ENCODE measurements at places on chromosomes 2 and 18.
A peak's percentile ranks its signal among the peaks of the same experiment; 100 is the strongest.

- DNase-seq: no peak
Observed at GRCh38 chr2:120852200-120852815, 116.6 kb downstream of the GLI2 start.

DNA sequence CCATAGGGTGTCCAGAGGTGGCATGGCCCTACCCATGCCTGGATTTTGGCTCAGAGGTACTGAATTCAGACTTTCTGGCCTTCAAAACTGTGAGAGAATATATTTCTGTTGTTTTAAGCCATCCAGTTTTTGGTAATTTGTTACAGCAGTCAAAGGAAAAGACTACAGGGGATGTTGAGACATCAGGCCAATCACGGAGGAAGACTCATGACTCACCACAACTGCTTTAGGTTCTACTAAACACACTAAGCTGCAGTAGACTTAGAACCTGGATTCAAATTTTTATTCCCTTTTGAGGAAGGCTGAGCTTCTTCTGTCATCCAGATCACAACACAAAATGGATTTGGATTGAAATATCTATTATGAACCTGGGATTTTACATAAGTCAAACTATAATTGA is 12.0 kb upstream of the C2orf66 start:
- DNase-seq: peak; percentile 57

DNA sequence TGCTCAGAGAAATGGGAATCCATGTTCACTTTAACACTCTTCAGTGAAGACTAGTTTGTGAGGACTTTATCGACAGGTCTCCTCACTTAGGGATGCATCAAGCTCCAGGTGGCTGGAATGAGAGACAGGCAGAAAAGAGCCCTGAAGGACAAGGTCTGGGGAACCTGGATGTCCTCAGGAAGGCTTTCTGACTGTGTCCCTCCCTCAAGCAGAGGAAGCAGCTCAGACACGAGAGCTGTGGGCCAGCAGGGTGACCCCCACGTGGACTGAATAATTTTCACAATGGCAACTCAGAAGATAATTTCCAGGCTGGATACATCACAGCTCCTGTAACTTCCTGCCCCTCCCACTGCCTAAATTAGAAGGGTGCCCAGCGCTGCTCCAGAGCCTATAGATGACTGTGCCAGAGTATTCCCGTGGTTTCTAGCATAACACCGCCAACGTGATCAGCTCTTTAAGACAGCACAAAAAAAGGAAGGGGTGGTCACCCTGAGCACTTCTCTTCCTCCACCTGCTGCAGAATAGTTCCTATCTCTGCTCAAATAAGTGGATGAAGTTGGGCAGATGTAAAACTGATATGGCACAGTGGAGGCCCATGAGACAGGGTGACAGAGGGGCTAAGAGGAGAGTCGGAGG is 25.7 kb upstream of the NCK2 start:
- DNase-seq: no peak

- no peak for DNase-seq
Observed at GRCh38 chr18:9520666-9521065, 45.4 kb downstream of the RALBP1 start.

- DNase-seq: peak; percentile 97
Observed at GRCh38 chr2:232013701-232014353, 52.3 kb downstream of the DIS3L2 start.

- no peak for DNase-seq
Observed at GRCh38 chr2:109614715-109615636, 812 bp downstream of the SOWAHC start.

GRCh38 chr2:215845839-215846586 is 167.3 kb downstream of the MREG start:
- DNase-seq: no peak

DNA sequence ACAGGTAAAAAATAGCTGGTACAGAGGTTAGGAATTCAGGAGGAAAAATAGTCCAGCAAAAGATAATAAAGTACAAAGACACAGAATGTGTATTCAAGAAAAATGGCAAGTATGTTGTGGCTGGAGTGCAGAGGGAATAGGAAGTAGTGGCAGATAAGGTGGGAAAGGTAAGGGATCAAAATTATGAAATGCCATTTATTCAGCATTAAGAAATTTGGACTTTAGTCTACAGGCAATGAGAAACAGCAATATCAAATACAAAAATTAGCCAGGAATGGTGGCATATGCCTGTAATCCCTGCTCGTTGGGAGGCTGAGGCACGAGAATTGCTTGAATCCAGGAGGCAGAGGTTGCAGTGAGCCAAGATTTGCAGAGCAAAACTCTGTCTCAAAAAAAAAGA is 10.3 kb downstream of the MMADHC start:
- no peak for DNase-seq

- DNase-seq: no peak
Observed at GRCh38 chr2:25369439-25369838, 27.7 kb upstream of the DNMT3A start.

GRCh38 chr2:85312404-85312803 is 15.4 kb downstream of the TGOLN2 start:
- peak; percentile 91 for DNase-seq

DNA sequence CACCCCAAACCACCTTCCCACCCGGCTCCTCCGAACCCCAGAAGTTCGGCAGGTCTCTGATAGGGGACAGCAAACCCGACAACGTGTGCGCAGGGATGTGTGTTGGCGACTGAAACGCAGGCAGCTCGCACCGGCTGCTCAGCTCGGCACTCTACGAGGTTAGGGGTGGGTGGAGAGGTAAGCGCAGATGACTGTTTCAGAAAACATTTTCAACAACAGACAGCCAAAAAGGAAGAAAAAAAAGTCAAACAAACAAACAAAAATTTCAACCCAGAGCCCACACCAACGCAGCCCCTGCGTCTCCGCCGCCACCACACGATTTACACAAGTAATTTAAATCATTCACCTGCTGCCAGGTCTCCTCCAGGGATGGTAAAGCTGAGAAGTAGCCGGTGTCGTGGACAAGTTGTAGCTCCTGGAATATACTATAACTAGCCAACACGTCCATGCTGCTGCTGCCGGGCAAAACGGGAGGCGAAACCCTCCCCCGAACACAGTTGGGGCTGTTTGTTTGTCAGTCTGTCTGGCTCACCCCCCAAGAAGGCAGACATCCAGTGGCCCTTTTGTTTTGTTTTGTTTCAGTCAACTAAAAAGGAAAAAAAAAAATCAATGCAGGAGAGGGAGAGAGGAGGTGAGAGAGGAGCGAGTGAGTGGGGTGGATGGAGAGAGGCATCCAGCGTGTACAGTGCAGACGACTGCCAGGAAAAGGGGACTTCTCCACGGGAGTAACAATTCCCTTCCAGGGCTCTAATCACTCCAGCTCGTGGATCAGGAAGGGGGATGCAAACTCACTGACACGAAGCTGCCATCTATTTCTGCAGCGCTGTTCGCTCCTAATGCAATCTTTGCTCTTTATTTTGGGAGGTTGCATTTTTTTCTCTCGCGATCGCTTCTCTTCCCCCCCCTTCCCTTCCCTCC is at the start of gene KLF7:
KLF7 (minus strand) TSS at position 828 of the 918 bp plus-strand sequence; CDS start at position 448, 380 bp downstream.
- DNase-seq: peak; percentile 42

- no peak for DNase-seq
Observed at GRCh38 chr18:79644666-79645057, 34.9 kb upstream of the CTDP1 start.

DNA sequence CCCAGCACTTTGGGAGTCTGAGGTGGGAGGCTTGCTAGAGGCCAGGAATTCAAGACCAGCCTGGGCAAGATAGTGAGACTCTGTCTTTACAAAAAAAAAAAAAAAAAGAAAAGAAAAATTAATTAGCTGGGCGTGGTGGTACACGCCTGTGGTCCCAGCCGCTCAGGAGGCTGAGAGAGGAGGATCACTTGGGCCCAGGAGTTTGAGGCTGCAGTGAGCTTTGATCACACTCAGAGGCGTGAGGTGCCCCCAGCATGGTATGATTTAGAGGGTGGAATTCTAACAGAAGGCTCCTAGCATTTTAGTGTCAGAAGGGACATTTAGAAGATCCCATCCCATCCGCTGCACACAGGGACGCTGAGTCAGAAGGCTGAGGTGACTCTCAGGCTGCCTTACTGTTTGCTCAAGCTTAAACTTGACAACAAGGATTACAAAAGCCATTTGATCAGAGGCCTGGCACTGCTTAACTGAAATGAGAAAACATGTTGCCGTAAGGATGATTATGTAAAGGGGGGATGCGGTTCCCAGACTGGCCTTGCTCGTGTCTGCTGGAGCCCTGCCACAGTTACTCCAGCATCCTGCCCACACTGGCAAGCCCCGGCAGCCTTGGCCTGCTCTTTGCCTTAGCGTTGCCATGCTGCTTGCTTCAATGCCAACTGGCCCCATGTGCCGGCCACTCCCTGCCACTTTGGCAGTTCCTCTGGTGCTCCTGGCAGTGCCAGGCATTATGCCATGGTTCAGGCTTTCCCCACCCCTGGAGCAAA is 45.6 kb upstream of the SLC1A4 start:
- DNase-seq: peak; percentile 33

- DNase-seq: no peak
Observed at GRCh38 chr2:61911510-61911909, 6.0 kb downstream of the COMMD1 start.

GRCh38 chr18:58761970-58762780 is 90.9 kb downstream of the MALT1 start:
- DNase-seq: no peak

GRCh38 chr2:19847486-19847885 is 54.3 kb downstream of the TTC32 start:
- no peak for DNase-seq

GRCh38 chr18:40985436-40985835 is 969.6 kb upstream of the PIK3C3 start:
- no peak for DNase-seq

DNA sequence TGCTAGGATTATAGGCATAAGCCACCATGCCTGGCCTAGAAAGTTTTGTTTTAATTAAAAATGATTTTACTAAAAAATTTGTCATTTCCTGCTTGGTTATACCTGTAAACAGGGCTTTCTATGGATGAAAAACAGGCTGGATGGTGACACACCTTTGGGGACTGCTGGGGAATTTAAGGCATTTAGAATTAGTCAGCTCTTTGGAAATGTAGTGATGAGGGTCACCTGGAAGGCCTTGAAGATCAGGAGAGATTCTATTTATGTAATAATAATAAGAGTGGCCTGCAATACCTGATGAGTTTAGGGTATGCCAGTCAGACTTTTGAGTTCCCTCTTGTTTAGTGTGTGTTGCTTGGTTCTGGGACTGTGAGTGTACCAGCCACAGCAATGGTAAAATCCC is 51.1 kb downstream of the RALBP1 start:
- DNase-seq: no peak

- DNase-seq: no peak
Observed at GRCh38 chr2:21627938-21628337, 504.2 kb downstream of the TDRD15 start.

All from amniotic epithelial cell (primary cell).